ENCODE measurements at places on chromosomes 7 and 10.

DNA sequence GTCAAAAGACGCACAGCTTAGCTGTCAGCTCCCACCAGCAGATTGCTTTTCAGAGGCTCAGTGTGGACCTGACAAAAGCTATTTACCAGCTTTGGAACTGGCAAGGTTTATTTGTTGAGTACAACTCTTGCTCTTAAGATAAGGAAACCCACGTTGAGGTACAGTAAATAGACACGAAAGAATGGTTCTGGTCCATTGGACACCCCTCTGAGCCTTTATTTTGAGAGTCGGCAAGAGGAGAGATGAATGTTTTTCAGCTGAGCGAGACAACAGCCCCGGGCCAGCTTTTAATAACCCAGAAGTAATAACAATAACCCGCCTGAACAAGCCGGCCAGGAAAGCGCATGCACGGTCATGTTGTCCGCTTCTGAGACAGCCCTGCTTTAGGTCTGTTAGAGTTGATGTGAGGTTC, 49.0 kb downstream of the WNT2 start:
- DNase-seq, result no peak

GRCh38 chr7:130272381-130273080, 5.9 kb downstream of the CPA2 start:
- no peak for DNase-seq

- DNase-seq, result no peak
Observed at GRCh38 chr10:72638586-72639440, 12.9 kb upstream of the MICU1 start.

GRCh38 chr7:139619367-139619657, 95.8 kb downstream of the CLEC2L start:
- no peak for DNase-seq

- DNase-seq, result no peak
Observed at GRCh38 chr7:148735141-148735540, 36.4 kb downstream of the CUL1 start.
